Left hindlimb (tissue), 1 donor: ENCODE measurements at places on chromosomes 13 and 19.

DNA sequence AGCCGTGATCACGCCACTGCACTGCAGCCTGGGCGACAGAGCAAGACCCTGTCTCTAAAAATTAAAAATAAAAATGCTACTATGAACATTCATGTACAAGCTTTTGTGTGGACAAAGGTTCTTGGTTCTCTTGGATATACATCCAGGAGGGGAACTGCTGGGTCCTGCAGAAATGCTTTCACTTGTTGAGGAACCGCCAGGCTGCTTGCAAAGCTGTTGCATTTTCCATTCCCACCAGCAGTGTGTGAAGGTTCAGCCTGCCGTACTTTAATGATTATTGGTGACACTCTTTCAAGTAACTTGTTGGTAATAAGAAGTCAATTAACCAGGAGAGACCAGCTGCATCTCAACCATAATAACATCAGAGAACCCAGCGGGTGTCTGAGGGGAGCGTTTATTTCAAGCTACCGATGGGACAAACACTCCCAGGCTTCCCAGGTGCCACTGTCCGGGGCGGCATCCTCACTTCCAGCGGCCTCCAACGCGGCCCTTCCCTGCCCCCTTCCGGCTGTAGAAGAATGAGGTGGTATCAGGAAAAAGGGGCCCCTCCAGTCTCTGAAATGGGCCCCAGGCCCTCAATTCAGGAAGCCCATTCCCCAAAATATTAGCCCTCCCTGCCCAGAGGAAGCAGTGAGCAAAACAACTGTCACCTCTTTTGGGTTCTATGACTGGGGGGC lies 15.2 kb upstream of the PPP1R12C start:
- DNase-seq, result no peak

- no peak for DNase-seq
These were observed 15.3 kb upstream of the RAB8A start for GRCh38 chr19:16096280-16096855.

- no peak for DNase-seq
These were observed 9.0 kb upstream of the ACSBG2 start for GRCh38 chr19:6126335-6126974.

DNA sequence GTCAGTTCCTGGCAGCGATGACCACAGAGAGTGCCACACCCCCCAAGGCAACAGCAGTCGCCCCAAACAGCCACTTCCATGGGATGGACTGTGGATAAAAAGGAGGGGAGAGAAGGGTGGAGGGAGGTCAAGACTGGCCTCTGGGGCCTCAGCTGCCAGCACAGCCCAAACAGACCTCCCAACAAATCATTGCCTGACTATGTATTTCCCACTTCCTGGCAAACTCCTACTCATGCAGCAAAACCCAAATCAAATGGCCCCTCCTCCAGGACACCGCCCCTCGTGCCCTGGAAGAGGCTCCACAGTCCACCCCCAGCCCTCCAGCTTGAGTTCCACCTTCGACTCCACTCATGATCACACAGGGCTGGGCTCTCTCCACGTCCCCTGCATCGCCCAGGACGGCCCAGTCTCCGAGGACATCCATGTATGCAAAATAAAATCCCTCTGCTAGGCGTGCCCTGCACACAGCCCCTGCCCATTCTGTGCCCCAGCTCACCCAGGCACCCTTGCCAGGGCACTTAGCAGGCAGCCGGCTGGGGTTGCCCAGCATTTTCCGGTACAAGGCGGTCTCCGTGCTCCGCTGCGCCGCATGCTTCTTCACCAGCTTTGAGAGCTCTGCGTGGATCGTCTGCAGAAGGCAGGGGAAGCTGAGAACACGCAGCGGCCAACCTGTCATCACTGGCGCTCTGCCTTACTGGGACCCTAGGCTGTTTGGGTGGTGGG lies 10.5 kb upstream of the ELL start:
- DNase-seq, result no peak

DNA sequence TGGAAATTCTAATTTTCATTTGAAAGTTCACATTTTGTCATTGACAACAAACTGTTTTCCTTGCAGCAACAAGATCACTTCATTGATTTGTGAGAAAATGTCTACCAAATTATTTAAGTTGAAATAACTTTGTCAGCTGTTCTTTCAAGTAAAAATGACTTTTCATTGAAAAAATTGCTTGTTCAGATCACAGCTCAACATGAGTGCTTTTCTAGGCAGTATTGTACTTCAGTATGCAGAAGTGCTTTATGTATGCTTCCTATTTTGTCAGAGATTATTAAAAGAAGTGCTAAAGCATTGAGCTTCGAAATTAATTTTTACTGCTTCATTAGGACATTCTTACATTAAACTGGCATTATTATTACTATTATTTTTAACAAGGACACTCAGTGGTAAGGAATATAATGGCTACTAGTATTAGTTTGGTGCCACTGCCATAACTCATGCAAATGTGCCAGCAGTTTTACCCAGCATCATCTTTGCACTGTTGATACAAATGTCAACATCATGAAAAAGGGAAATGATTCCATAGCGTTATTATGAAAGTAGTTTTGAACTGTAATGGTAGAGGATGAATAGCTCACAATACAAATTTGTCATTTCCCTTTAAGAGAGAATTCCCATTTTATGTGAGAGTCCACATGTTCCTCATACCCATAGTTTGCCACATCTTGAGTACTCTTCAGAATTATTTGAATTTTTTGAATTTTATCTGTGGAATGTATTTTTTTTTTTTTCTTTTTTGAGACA lies 2.6 kb downstream of the BRCA2 start:
- no peak for DNase-seq

- DNase-seq, result no peak
These were observed 115.3 kb downstream of the TBC1D4 start for GRCh38 chr13:75366380-75367280.

DNA sequence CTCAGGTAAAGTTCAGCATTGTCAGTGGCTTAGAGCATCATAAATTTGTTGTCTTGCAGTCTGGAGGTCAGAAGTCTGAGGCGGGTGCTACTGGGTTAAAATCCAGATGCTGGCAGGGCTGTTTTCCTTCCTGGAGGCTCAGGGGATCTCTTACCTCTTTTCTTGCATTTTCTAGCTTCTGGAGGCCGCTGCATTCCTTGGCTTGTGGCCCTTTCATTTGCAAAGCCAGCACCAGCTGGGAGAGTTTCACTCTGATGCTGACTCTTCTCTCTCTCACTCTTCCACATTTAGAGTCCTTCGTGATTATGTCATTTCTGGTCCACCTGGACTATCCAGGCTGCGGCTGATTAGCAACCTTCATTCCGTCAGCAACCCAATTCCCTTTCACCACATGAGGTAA lies 38.1 kb upstream of the SLC10A2 start:
- no peak for DNase-seq

GRCh38 chr13:41058295-41059070 lies 2.8 kb upstream of the WBP4 start:
- no peak for DNase-seq

DNA sequence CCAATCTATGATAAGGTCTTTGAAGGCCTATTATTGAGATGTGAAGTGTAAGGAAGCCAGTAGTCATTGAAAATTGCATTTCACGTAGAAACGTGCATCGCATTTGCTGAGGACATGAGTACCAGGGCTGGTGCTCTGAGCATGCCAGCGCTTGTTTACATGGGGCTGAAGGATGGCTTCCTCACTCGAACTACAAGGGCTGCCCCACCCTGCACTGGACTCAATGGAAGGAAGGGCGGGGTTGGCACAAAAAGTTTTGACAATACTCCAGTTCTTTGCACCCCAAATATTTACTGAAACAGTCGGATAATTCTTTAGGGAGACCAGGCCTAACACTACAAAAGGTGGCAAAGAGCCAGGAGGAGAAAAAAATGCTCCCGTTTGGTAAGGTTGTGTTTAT lies 28.9 kb upstream of the MED4 start:
- no peak for DNase-seq

GRCh38 chr13:104460554-104460953 lies 1394.3 kb upstream of the SLC10A2 start:
- no peak for DNase-seq

DNA sequence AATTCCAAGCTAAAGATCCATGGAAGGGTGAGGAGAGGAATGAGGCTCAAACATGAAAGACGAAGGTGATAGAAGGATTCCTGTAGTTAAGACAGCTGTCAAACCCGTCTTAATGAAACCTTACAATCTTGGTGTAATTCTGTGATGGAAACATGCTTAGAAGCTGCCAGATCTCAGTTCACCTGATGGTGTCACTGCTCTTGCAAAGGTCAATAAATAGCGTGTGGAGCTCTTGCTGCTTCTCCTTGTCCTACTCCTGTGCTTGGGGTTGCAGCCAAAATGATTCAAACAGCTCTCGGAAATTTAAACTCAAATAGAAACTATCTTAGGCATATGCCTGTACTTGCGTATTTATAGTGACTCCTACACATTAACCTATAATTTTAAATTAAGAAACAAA lies 1705.0 kb downstream of the OLFM4 start:
- no peak for DNase-seq

GRCh38 chr19:7492142-7492541 lies 3.3 kb upstream of the PEX11G start:
- DNase-seq, result no peak

DNA sequence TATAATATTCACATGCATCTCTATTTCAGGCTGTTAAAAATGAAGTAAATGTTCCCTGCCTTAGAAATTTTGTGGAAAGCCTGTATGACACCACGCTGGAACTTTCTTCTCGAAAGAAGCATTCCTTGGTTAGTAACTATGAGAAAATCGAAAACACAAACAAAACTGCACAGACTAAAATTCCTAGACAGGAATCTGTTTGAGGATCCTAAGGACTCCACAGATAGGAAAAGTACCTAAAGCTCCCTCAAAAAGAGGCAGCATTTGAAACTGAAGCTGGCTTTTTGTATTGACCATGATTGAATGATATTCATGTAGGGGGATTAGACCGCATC lies 103.4 kb downstream of the FRY start:
- no peak for DNase-seq

DNA sequence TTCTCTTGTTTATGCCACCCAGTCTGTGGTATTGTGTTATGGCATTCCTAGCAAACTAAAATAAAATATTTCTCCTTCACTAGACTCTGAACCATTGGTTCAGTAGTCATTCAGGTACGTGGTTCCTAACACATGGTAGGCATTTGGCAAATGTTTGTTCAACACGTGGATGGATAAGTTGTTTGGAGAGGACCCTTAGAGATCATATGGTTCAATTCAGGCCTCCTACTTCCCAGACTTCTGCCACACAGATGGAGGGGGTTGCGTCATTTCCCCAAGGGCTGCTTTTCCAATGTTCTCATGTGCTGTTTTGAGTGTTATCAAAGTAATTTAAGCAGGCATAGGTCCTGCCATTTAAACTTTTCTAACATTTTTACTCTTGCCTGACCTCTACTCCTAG lies 6.7 kb downstream of the CXCL17 start:
- DNase-seq, result no peak

GRCh38 chr19:46076031-46076880 lies 35.5 kb upstream of the IGFL4 start:
- DNase-seq, result no peak
